Trophoblast cell (in vitro differentiated cells and primary cell): ENCODE measurements at places on chromosomes 1 and 21.
A peak's percentile ranks its signal among the peaks of the same experiment; 100 is the strongest.

DNA sequence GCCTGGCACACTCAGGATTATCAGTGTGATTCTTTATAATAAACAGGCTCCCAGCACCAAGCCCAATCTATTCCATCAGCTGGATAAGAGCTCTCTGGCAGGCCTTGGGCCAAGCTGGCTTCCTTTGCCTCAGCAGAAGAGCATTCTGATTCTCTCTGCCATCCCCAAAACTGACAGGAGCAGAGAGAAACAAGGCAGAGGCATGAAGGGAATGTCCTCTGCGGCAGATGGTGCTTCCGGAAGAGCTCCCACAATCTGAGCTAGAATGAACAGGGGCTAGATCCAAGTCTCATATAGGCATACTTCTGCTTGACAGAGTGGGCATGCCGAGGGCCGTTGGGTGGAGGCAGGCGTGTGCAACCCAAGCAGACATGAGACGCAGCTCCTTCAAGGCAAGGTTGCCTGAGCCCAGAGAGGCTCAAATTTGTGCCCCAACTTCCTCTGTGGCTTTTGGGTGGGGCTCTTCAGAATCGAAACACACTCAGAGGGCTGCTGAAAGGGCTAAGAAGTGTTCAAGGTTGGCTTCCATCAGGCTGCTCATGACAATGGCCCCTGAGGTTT lies 4.0 kb downstream of the CAPN2 start:
- H3K4me3 ChIP-seq = no peak overlapping the region
- no peak for DNase-seq
- peaks cover 29% of the 10 kb centered on the region for H3K36me3 ChIP-seq

GRCh38 chr1:62918700-62919099 lies 134.8 kb downstream of the ATG4C start:
- no peak overlapping the region for H3K4me3 ChIP-seq
- no peaks in the 10 kb centered on the region for H3K27me3 ChIP-seq
- no peaks in the 10 kb centered on the region for H3K36me3 ChIP-seq

DNA sequence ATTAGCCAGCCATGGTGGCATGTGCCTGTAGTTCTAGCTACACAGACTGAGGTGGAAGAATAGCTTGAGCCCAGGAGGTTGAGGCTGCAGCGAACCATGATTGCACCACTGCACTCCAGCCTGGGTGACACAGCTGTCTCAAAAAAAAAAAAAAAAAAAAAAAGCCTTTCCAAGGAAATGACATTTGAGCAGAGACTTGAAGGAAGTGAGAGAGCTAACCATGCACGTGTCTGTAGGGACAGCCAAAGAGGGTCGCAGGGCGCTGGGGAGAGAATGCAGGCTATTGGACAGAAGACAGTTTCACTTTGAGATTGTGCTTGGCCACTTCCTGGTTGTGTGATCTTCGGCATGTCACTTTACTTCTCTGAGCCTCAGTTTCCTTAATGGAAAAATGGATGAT lies 6.8 kb downstream of the HCRTR1 start:
- H3K4me1 ChIP-seq = peaks cover 37% of the 10 kb centered on the region
- no peak for DNase-seq
- peaks cover 12% of the 10 kb centered on the region for H3K36me3 ChIP-seq
- no peak overlapping the region for H3K4me3 ChIP-seq

DNA sequence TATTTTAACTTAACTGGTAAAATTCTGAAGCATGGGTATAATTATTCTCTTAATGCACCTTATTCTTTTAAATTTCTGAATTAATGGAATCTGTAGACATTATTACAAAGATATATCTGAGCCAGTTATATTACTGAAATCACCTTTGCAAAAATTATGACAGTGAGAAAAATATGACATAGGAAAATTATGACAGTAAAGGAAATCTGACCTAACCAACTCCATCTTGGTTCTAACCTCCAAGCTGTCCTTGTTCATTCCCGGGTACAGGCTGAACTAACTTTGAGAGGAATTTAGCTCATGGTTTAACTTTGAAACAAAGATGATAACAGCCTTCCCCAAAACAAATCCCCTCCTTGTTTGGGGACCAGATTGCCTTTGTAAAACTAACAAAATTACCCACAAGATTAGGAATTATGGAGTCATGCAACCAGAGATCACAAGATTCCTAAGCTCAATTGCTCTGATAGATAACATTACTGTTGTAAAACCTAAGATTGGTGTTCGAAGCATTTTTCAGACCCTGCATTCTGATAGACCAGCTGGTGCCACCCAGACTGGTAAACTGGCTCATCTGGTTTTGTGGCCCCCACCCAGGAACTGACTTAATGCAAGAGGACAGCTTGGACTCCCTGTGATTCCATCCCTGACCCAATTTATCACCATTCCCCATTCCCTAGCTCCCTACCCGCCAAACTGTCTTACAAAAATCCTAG lies 9.4 kb upstream of the CD55 start:
- no peak for DNase-seq
- no peaks in the 10 kb centered on the region for H3K4me1 ChIP-seq
- no peak overlapping the region for H3K27ac ChIP-seq
- no peak overlapping the region for H3K4me3 ChIP-seq
- no peaks in the 10 kb centered on the region for H3K36me3 ChIP-seq

- no peaks in the 10 kb centered on the region for H3K36me3 ChIP-seq
- H3K27me3 ChIP-seq = no peaks in the 10 kb centered on the region
- H3K4me3 ChIP-seq = no peak overlapping the region
- H3K27ac ChIP-seq = no peak overlapping the region
- DNase-seq = no peak
Observed at GRCh38 chr1:230326971-230327891, 98.9 kb downstream of the PGBD5 start.

DNA sequence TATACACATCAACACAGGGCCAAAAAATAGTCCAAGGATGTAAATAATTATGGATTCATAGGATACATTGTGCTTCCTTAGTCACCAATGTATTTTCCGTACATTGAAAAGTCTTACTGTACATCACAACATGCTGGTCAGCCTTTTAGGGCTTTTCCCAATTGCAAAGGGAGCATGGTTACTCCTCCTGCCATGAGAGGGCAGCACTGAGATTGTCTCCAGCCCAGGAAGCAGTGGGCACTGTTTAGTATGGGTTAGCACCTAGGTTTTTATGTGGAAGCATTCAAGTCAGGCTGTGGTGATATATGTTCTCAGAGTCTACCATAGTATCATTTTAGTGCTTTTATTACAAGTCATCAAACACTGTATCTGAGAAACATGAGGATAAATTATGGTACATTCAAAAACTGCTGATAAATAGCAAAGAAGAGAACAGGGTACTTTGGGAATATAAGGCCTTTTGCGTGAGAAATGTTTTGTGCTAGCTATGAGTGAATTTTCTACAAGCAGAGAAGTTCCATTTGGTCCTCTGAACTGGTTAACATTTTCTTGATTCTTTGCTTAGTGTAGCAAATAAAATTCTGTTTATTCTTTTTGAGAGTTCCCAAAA lies 34.0 kb downstream of the ST6GALNAC5 start:
- no peak overlapping the region for H3K4me3 ChIP-seq
- H3K27me3 ChIP-seq = no peaks in the 10 kb centered on the region
- DNase-seq = peak; percentile 77
- no peaks in the 10 kb centered on the region for H3K36me3 ChIP-seq
- no peak overlapping the region for H3K27ac ChIP-seq

GRCh38 chr1:232695621-232696385 lies 65.9 kb upstream of the SIPA1L2 start:
- no peaks in the 10 kb centered on the region for H3K36me3 ChIP-seq
- no peak overlapping the region for H3K4me3 ChIP-seq
- no peak overlapping the region for H3K27ac ChIP-seq
- no peak for DNase-seq

- H3K36me3 ChIP-seq = no peaks in the 10 kb centered on the region
- H3K4me1 ChIP-seq = peaks cover 37% of the 10 kb centered on the region
- no peak overlapping the region for H3K4me3 ChIP-seq
- DNase-seq = peak; percentile 83
- H3K27me3 ChIP-seq = peaks cover 16% of the 10 kb centered on the region
Observed at GRCh38 chr1:41360074-41360785, 1.0 kb upstream of the FOXO6 start.

DNA sequence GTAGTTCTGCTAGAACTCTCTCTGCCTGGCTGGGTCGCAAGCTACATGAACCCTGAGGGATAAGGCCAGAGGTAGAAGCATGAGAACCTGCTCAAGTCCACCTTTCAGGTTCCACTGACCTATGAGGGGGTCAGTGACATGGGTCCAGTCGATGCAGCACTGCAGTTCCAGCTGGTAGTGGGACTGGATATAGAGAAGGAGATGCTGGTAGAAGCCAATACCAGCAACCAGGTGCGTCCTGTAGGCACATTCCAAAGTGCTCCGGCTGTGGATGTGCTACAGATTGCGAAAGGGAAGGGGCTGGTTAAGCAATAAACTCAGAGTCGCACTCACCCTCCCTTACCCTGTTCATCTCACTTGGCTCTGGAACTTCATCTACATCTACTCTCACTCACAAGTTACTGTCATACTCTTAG lies 5.7 kb downstream of the SMG5 start:
- H3K27ac ChIP-seq = no peak overlapping the region
- H3K4me1 ChIP-seq = peaks cover 7% of the 10 kb centered on the region
- peaks cover 45% of the 10 kb centered on the region for H3K36me3 ChIP-seq
- no peak overlapping the region for H3K4me3 ChIP-seq
- DNase-seq = peak; percentile 97
- H3K27me3 ChIP-seq = no peaks in the 10 kb centered on the region

DNA sequence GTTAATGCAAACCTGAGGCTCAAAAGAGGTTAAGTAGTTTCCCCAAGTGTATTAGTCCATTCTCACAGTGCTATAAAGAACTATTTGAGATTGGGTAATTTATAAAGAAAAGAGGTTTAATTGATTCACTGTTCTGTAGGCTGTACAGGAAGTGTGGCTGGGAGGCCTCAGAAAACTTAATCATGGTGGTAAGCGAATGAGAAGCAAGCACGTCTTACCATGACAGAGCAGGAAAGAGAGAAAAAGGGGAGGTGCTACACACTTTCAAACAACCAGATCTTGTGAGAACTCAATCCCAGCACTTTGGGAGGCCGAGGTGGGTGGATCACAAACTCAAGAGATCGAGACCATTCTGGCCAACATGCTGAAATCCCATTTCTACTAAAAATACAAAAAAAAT lies 38.5 kb upstream of the RXRG start:
- no peak overlapping the region for H3K4me3 ChIP-seq
- H3K27me3 ChIP-seq = no peaks in the 10 kb centered on the region

DNA sequence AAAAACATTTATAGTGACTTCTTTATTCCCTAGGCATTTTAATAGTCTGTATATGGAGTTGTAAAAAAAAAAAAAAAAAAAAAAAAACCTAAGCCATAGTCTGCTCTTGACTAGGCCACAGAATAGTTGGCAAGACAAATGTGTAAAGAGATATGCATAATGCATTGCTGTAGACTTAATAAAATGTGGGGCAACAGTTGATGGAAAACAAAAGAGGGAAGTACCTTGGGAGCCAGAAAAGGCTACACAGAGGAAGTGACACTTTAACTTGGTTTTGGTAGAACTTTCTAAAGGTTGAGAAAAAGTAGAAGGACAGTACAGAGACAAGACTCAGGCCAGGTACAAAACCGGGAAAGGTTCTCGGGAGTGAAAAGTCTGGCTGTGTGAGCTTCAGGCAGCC lies 802.9 kb upstream of the ADAMTS5 start:
- no peak overlapping the region for H3K27ac ChIP-seq
- H3K36me3 ChIP-seq = no peaks in the 10 kb centered on the region
- H3K4me1 ChIP-seq = no peaks in the 10 kb centered on the region
- H3K27me3 ChIP-seq = no peaks in the 10 kb centered on the region
- no peak for DNase-seq
- H3K4me3 ChIP-seq = no peak overlapping the region

DNA sequence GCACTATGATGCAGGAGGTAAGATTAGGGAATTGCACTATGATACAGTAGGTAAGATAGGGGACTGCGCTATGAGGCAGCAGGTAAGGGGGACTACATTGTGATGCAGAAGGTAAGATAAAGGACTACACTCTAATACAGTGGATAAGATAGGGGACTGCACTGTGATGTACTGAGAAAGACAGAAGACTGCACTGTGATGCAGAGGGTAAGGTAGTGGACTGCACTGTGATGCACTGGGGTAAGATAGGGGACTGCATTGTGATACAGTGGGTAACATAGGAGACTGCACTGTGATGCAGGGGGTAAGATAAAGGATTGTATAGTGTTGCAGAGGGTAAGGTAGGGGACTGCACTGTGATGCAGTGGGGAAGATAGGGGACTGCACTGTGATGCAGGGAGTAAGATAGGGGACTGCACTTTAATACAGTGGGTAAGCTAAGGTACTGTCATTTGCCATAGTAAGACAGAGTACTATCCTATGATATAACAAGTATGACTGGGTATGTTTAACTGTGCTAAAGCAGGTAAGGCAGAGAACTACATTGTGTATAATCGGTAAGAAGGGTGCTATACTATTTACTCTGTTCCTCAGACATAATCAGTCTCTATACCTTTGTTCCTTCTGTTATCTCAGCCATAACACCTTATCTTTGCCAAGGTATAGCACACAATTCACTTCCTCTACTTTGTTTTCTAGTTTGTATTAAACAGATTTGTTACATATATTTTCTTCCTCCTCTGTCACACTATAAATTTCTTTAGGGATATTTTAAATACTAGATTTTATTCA lies 208.5 kb downstream of the BARHL2 start:
- H3K4me1 ChIP-seq = no peaks in the 10 kb centered on the region
- DNase-seq = no peak
- H3K36me3 ChIP-seq = no peaks in the 10 kb centered on the region
- no peak overlapping the region for H3K27ac ChIP-seq
- no peaks in the 10 kb centered on the region for H3K27me3 ChIP-seq

- H3K27me3 ChIP-seq = no peaks in the 10 kb centered on the region
- no peaks in the 10 kb centered on the region for H3K36me3 ChIP-seq
- H3K4me3 ChIP-seq = no peak overlapping the region
- no peaks in the 10 kb centered on the region for H3K4me1 ChIP-seq
- H3K27ac ChIP-seq = no peak overlapping the region
- no peak for DNase-seq
Observed at GRCh38 chr21:40622531-40622930, 224.4 kb downstream of the DSCAM start.

DNA sequence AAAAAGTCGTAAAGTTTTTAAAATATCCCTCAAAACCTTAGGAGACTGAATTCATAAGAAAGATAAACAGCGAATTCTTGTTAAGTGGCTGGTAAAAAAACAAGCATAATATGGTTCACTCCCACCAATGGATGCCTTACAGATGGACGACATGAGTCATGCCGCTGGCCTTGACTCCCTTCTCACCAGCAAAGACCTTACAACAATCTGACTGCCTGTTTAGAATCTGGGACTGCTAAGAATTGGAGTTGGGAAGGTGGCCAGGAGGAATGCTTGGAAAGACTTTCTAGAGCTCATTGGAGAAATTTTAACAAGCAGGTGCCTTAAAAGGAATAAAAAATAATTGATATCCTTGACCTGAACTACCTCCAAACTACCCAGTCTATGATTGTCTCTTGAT lies 206.9 kb upstream of the FMN2 start:
- DNase-seq = no peak
- no peaks in the 10 kb centered on the region for H3K4me1 ChIP-seq
- no peak overlapping the region for H3K4me3 ChIP-seq
- H3K36me3 ChIP-seq = no peaks in the 10 kb centered on the region
- no peaks in the 10 kb centered on the region for H3K27me3 ChIP-seq
